ENCODE measurements at places on chromosomes 6 and 20.

- no peak for DNase-seq
These were observed 247.0 kb downstream of the ATXN1 start for GRCh38 chr6:16514249-16514648.

DNA sequence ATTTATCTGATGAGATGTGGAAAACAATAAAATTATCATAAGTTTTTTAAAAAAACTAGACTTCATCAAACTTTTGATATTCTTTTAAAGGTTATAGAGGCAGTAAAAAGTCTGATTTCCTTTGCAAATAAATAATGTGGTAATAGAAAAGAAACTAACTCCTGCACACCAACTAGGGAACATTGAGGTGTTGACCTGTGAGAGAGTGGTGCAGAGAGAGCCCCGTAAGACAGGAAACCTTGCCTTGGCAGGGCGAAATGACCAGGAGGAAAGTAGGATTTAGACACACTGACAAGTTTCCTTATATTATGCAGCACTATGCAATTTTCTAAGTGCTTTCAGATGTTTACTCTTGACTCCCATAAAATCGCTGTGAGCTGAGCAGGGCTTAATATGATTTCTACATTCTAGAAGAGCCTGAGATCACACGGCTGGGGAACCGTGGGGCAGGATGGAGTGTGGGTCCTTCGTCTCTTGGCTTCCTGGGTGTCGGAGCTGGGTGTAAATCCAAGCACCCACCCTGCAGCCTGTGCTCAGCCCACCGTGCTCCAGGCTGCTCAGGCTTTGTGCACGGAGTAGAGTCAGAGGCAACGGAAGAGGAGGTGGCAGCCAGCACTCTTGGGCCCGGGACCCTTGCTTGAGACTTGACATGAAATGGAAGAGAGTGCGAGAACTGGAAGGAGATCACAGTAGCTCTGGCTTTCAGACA, 61.3 kb upstream of the FOXQ1 start:
- DNase-seq = no peak

DNA sequence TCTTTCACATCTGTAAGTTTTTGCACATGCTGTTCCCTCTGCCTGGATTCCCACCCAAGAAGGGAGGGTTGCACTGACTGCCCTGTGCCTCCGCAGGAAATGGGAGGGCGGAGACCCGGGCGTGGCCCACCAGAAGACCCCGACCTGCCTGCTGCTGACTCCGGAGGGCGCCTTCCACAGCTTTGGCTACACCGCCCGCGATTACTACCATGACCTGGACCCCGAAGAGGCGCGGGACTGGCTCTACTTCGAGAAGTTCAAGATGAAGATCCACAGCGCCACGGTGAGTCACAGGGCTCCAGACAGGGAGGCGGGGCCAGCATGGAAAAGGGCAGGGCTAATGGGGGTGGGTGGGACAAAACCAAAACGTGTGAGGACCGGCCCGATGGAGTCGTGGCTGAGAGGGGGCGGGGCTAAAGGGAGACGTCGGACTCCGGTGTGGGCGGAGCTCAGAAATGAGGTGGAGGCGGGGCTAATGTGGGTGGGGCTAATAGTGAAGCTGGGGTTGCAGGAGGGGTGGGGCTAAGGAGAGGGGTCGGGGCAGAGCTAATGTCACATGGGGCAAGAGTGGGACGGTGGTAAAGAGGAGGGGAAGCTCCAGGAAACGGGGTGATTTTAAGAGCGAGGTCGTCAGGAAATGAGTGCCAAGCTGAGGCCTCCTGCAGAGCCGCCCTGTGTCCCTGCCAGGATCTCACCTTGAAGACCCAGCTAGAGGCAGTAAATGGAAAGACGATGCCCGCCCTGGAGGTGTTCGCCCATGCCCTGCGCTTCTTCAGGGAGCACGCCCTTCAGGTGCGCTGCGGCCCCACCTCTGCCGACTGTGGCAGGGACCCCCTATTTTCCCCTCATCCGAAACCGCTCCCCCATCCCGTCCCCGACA, 12.6 kb downstream of the HSPA12B start:
- peak; percentile 83 for DNase-seq

DNA sequence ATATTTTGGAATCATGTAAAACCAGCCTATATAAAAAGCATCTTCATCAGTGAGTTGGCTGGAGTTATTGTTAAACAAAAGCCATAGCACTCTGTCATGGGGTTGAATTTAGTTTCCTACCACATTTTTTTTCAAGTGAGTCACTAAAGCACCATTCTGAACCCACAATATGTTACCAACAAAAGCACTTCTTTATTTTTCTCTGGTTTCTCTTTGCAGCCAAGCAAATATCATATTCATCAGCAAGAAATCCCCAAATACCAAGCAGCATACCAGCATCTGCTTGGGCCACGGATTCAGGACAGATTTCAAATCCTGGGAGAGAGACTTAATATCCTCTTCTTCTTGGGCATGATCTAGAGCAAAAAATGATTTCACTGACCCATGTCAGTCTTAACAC, 441.4 kb downstream of the BCKDHB start:
- DNase-seq = no peak

GRCh38 chr6:111912904-111913303, 39.7 kb upstream of the FYN start:
- no peak for DNase-seq

DNA sequence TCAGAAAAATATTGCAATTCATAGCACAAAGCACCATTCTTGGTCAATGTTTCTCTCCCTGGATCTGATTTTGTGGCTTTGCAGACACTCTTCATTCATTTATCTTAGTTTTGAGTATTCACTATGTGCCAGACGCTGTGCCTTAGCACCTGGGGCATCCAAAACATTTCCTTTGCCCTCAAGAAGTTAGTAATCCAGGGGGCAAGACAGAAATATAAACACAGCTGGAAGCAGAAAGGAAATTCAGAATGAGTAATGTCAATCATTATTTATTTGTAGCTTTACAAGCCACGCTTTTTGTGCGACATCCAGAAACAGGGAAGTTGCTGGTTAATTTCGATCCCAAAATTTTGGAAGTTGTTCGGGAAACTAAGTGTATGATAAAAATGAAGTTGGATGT, 71.4 kb downstream of the DNAH8 start:
- no peak for DNase-seq

GRCh38 chr20:4434681-4435080, 287.0 kb upstream of the PRND start:
- no peak for DNase-seq

- DNase-seq = no peak
These were observed 117.0 kb downstream of the ME1 start for GRCh38 chr6:83313882-83314281.

DNA sequence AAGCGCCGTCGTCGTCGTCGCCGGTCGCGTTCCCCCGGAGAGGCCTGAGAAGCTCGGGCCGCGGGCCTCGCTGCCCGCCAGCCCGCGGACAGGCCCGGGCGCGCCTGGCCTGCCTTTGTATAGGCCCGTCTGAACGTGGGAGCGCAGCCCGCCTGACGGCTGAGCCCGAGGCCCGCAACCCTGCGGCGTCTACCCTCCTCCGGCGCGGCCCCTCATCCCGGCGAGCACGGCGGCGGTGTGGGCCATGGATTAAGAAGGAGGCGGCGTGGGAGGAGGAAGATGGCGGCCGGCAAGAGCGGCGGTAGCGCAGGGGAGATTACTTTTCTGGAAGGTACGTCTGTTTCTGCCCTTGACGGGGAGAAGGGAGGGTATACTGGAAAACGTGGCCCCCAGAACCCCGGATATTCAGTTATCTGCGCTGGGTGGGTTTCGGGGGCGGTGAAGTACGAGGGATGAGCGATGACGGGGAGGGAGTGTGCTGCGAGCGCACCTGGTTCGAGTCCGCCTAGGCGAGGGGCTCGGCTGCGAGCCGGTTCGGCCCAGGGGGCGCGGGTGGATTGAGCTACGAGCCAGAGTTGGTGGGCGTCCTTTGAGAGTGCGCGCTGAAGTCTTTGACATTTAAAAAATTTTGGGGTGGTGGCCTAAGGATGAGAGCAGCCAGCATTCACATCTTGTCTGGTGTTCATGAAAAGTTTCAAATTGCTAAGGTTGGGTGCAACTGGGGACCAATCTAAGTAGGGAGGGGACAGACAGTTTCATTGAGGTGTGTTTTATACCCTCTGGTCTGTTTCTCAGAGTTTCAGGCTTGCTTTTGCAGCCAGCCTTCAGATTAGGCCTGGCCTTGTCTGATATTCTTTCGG, 796 bp downstream of the SENP6 start:
- DNase-seq = peak; percentile 46

DNA sequence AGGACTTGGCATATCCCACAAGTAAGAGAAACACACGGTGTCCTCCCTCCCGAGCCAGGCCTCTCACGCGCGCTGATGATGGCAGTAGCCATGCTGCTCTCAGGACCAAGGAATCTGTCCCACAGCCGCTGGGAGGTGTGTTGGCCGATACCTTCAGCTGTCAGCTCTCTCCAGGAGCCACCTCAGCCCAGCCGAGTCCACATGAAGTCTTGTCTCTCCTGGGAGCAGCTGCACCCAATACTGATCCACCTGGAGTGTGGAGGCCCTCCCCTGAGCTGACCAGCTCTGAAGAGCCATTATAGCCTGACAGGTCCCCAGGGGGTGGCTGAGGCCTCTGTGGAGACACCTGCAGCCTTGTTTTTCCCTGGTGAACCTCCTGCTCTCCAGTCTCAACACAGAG, 23.8 kb upstream of the NXT1 start:
- DNase-seq = no peak

DNA sequence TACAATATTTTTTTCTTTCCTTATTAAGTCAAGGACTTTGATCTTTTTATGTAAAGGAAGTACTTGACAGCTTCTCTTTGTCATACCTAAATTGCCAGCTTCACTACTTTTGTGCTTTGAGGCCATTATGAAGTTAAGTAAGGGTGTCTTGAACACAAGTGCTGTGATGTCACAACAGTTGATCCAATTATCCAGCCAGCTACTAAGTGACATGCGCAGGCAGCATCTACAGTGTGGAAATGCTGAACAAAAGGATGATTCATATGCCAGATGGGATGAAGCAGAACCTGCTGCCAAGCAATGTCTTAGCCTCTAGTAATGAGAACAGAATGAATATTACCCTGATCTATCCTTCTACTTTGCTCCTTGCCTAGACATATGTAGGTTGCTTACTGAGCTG, 68.3 kb upstream of the TMEM244 start:
- DNase-seq = no peak

GRCh38 chr20:35174458-35175216, 2.8 kb downstream of the PROCR start:
- no peak for DNase-seq

GRCh38 chr20:44336725-44337380, at the start of gene R3HDML:
TSS of gene R3HDML (plus strand) at chr20:44337043. CDS start at chr20:44337158, 115 bp downstream.
- DNase-seq = no peak

DNA sequence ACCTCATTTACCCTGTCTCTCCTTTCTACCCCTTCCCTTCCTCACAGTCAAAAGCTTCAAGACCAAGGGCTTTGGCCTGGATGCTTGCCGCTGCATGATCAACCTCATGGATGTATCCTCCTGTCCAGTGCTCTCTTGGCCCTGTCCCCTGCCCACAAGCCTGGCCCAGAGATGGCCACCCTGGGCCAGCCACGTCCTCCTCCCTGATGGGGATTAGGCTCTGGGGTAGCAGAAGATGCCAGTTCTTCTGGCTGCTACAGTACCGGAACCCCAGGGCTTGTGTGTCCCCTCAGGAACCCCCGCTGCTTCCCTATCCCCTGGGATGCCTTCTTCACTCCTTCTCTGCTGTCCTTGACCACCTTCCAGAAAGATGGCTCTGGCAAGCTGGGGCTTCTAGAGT, 22.3 kb downstream of the CAPN11 start:
- no peak for DNase-seq

DNA sequence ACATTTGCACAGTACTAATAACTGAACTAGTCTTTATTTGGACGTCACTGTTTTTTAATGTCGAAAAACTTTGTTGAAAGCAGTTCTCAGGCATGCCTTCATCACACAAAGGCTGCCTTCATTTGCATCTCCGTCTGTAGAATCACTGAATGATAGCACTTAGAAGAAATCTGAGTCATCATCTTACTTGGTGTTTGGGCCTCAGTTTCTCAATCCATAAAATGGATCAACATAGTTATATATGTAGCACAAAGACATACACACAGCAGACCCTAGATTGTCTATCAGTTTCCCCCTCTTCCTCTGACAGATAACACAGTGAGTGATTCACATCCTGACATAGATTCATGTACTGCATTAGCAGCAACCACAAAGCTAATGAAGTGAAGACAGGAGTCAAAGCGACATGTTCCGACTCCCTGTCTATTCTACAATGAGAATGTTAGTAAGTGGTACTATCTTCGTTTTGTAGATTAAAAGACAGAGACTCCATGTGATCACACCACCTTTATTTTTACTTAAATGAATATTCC, 80.4 kb upstream of the PDE10A start:
- DNase-seq = no peak

DNA sequence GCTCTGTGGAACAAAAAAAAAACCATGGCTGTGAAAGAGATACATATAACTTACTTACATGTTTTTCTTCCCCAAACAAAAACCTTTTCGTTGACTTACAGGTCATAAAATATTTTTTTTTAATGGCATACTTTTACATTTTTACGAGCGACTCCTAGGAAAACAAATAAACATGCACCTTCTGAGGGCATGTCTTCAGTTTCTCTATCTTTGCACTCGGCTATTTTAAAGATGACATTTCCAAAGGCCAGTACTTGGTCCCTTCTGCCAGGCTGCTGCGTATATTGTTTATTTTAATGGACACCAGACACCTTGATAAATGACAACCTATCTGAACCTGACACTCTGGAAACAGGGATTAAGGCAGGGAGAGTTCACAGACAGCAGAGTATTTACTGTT, 49.4 kb downstream of the PIGU start:
- no peak for DNase-seq

DNA sequence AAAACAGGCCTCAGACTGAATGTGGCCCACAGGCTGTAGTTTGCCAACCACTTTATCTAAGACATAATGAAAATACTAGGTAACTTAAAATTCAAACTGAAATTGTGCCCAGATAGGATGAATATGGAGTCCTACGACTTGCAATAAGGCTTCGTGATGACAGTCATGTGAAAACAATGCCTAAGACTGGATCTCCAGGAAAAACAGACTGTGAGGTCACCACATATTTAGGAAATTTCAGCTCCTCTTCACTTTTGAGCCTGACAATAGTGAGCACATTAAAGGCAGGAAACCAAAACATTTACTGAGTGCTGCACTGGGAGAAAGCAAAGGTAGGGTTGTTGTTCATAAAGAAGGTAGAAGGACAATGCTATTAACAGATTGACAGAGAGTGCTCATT, 50.0 kb downstream of the RTN4IP1 start:
- DNase-seq = no peak

GRCh38 chr6:144951730-144952437, 666.7 kb downstream of the UTRN start:
- DNase-seq = no peak

- peak; percentile 34 for DNase-seq
These were observed 87.7 kb downstream of the TMEM242 start for GRCh38 chr6:157235600-157236039.

- no peak for DNase-seq
These were observed 265.5 kb downstream of the ALDH8A1 start for GRCh38 chr6:134684423-134684795.

Measured in naive thymus-derived CD8-positive, alpha-beta T cell (primary cell).